ENCODE measurements at places on chromosomes 5 and 9.

DNA sequence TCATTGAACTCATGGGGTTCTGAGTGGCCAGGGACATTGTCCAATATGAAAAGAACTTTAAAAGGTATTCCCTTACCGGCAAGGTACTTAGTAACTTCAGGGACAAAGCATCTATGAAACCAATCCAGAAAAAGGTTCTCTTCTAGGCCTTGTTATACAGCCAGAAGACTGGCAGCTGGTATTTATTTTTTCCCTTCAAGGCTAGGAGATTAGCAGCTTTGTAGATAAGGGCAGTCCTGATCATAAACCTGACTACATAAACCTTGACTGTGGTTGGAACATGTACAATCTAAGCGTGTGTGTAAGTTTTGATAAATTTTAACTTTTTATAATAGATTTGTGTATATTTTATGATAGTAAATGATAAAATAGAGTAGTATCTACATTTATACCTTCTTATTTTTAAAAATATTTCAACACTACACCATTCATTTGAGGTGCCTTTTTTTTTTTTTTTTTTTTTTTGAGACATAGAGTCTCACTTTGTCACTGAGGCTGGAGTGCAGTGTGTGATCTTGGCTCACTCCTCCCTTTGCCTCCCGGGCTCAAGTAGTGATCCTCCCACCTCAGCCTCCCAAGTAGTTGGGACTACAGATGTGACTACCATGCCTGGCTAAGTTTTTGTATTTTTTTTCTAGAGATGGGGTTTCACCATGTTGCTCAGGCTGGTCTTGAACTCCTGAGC lies 24.5 kb downstream of the RANBP17 start:
- no peak for DNase-seq

DNA sequence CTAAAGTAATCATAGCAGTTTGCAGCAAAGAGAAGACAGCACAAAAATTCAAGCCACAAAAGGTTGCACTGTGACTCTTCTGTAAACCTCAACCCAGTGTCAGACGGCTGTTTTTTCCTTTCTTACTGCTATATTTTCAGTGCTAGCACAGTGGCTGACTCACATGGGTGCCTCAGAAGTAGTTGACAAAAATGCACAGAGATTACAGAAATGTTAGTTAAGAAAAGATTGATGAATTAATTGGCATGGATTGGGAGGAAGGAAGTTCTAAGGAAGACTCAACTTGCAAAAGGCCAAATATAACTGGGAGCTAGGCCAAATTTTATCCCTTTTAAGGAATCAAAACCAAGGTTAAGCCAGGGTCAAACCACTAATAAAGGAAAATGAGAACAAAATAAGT lies 43.7 kb upstream of the ITGA1 start:
- DNase-seq: peak; percentile 37

GRCh38 chr5:150130493-150130922 lies 25.1 kb downstream of the PDGFRB start:
- no peak for DNase-seq

DNA sequence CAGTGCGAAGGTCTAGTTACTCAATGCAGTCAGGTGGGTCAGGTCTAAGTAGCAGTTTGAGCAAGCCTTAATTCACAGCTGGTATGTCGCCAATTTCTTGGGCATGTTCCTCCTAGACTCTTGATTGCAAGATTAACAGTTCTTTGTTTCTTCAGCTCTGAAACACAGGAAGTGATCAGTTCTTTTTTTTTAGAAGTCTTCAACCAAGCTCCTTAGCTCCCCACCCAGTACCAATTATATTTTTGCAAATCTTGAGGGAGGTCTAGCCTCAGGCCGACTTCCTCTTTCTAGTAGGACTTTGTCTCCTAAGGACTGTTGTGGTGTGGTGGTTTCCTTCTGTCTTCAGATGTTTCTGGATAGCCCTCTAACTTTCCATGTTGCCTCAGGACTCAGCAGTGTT lies 2054.2 kb downstream of the MAT2B start:
- no peak for DNase-seq

DNA sequence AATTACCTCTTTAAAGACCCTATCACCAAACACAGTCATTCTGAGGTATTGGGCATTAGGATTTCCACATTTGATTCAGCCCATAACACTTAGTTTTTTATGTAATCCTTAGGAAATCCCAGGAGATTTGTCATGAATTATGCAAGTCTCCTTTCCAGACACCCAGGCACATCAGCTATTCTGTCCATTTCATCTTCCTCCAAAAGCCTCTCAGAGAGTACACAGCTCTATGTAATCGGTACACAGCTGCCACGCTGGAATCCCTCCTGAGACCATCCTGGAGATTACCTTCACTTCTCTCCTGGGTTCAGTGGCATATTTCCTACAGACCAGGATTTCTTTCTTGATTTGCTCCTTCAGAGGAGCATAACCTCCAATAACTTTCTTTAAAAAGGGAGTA lies 2309.8 kb upstream of the WWC1 start:
- DNase-seq: no peak

DNA sequence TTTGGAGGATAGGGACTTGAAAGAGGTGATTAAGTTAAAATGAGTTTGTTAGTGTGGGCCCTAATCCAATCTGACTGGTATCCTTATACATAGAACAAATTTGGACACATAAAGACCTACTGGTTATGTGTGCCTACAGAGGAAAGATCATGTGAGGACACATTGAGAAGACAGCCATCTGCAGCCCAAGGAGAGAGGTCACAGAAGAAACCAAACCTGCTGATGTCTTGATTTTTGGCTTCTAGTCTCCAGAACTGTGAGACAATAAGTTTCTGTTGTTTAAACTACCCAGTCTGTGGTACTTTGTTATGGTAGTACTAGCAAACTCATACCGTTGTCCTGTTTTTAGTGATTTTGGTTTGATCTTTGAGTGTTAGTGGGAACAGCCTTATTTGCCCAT lies 18.3 kb downstream of the RNF180 start:
- no peak for DNase-seq

DNA sequence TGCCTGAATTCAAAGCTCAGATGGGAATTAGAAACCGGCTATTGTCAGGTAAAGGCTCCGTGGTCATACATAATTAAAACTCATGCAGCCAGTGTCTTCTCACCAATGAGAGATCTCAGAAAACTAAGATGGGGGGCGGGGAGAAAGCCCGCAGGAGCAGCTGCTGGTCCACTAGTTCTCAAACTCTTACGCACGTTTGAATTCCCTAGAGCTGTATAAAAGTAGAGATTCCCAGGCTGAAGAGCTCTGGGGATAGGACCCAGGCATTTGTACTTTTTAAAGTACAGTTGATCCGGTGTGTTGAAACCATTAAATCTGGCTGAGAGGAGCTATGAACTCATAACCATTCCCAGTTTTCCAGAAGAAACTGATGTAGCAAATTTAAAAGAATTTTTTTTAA lies 68.5 kb downstream of the FRMD3 start:
- no peak for DNase-seq

- DNase-seq: no peak
These were observed 47.2 kb downstream of the ASS1 start for GRCh38 chr9:130491830-130492482.

GRCh38 chr9:76198336-76198735 lies 195.9 kb downstream of the RFK start:
- no peak for DNase-seq

DNA sequence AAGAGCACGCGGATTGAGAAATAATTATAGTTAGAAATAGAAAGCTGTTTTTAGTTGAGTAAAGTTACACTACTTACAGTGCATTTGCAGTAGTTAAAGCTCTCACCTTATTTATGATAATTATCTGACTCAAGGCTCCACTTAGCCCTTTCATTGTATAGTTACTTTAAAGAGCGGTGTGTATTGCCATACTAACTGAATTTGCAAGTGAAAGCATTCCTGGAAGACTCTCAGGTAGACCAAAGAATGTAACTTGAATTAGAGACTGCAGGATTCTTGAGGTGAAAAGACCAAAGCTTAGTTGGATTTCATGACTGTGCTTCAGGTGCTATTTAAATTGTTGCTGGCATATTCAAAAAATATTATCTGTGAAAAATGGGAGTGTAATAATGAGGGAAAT lies 4.2 kb upstream of the RASA1 start:
- DNase-seq: no peak

GRCh38 chr5:18465833-18466681 lies 831.8 kb downstream of the TAF11L14 start:
- DNase-seq: peak; percentile 51

- no peak for DNase-seq
These were observed 65.0 kb upstream of the MCCC2 start for GRCh38 chr5:71522151-71522550.

GRCh38 chr5:138659121-138659520 lies 83.9 kb upstream of the HSPA9 start:
- DNase-seq: no peak

DNA sequence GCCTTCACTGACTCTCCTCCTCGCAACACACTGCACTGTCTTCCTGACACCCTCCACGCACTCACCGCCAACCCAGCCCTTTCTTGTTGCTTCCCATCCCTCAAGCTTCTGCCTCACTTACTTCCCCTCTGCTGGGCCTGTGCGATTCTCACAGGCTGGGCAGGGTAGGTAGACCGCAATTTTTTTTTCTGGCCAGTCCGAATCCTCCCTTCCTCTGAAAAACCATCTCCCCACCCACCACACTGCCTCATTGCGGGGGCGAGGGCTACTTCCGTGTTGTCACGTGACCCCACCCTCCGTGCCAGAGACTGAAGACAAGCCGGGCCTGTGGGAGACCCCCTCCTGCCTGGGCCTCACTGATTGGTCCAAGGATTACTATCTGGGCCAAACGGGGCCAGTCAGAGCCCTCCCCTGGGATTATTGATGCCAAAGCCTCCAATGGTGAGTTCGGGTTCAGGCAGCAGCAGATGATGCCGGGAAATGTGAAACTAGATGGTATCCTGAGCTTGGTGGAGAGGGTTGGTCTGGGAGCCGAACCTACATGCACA lies 73.1 kb downstream of the STK10 start:
- DNase-seq: no peak

- DNase-seq: no peak
These were observed at the start of gene PCDHGA4 for GRCh38 chr5:141354900-141355469. Gene PCDHGA4 (plus strand): TSS chr5:141355021. CDS start chr5:141355108, 87 bp downstream.

- no peak for DNase-seq
These were observed 10.9 kb upstream of the MAST4 start for GRCh38 chr5:66585291-66585690.

DNA sequence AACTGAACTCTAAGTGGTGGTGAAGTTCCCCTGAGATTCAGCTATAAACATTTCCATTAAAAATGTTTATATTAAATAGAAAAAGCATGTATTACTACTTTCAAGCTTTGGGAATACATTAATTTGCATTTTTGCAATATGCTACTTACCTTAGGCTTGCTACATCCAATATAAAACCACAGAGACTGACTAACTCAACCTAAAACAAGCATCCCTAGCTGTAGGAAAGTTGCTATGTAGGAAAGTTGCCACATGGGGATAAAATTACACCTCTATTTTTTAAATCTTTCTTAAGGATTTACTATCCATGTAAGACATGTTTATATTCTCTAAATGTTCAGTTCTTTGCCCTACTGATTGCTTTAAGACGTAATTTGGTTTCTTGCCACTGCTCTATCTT lies 12.8 kb downstream of the SCAMP1 start:
- DNase-seq: no peak

- peak; percentile 36 for DNase-seq
These were observed at the start of gene CERCAM for GRCh38 chr9:128420651-128421481. Gene CERCAM (plus strand): TSS chr9:128420857. CDS start chr9:128420878, 21 bp downstream.

DNA sequence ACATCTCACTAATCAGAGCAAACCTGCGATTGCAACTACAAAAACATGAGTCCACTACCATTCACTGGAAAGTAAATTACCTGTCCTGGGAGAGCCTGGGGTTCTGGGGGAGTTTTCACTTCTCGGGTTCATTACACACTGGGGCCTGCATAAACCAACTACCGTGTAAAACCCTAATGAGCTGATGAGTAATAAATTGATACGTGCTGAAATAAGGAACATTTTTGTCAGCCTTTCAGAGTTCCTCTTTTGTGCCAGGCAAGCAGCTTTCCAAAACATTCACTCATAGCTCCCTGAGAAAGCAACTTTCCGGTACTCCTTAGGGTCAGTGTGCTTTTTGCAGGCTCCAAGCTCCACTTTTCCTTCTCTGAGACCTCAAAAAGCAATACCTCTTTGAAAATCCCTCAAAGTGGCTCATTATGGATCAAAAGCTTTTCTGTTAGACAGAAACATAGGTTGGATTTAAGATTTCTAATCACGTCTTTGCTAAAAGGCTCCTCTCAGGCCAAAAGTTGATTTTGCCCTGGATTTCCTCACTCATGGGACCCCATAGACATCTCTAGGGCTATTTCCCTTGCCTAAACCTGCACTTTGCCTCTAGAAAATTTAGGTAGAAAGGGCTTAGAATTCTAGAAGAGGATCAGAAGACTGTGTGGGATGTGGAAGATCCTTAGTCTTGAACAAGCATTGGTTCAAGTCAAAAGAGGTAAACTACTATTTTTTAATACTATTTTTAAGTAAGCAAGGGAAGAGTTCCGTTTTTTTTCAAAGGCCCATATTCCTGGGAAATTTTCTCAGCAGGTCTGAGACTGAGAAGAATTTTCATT lies 74.8 kb downstream of the ST8SIA4 start:
- no peak for DNase-seq

GRCh38 chr9:108413809-108414208 lies 442.0 kb downstream of the ACTL7B start:
- no peak for DNase-seq

- peak; percentile 85 for DNase-seq
These were observed 828 bp downstream of the ATP6V0E1 start for GRCh38 chr5:172984244-172984953.

DNA sequence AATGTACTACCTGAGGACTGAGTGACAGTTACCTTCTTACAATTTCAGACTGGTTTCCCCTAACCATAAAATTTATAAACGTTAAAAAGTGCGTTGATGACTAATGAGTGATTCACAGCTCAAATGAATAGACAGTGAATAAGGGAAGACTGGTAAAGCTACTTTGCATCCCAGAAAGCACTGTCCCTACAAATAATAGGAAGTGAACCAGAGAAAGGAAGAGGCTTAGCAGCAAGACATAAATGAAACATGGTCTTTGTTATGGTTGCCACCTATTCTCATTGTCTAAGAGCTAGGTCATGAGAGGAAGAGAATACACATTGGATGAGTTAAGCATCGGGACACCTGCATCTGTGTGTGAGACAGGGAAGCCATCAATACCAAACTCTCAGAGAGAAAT lies 849.2 kb downstream of the TAF11L14 start:
- peak; percentile 73 for DNase-seq

GRCh38 chr5:125526966-125527365 lies 780.5 kb upstream of the ZNF608 start:
- DNase-seq: peak; percentile 16
